HL-60 (cell line): ENCODE measurements at places on chromosomes 7 and 10.

- DNase-seq, result no peak
These were observed 533.4 kb downstream of the TCERG1L start for GRCh38 chr10:130778166-130778545.

DNA sequence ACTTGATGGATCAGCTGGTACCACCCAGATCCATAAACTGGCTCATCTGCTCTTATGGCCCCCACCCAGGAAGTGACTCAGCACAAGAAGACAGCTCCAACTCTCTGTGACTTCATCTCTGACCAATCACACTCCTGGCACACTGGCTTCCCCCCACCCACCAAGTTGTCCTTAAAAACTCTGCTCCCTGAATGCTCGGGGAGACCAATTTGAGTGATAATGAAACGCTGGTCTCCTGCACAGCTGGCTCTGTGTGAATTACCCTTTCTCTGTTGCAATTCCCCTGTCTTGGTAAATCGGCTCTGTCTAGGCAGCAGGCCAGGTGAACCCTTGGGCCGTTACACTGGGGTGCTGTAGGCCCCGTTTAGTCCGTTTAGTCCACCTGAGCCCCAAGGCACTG lies 23.4 kb upstream of the BNIP3 start:
- no peak for DNase-seq

DNA sequence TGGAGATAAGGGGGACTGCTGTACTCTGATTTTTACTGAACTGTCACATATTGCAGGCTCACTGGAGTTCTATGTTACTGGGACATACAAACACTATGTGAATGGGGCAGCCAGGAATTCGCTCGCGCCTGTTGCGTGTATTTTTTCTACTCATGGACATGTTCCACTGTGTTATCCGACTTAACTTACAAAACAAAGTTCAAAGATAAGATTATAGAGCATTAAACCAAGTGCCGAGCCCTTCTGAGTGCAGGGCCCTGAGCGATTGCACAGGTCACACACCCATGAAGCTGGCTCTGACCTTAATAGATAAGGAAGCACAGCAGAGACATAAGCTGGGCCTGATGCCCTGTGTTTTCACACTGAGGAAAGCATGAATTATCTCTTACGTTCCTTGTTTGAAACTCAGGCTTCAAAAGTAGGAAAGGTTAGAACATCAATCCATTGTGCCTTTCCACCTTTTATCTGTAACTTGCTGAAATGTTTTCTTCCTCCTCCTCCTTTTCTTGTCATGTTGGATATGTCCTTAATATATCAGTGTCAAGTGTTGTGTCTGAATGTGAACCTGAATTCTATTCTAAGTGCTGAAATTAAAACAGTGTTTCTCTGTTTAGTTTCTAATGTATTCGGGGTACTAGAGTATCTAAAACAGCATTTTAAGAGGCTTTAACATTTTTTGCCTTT lies 273.8 kb downstream of the AUTS2 start:
- no peak for DNase-seq

DNA sequence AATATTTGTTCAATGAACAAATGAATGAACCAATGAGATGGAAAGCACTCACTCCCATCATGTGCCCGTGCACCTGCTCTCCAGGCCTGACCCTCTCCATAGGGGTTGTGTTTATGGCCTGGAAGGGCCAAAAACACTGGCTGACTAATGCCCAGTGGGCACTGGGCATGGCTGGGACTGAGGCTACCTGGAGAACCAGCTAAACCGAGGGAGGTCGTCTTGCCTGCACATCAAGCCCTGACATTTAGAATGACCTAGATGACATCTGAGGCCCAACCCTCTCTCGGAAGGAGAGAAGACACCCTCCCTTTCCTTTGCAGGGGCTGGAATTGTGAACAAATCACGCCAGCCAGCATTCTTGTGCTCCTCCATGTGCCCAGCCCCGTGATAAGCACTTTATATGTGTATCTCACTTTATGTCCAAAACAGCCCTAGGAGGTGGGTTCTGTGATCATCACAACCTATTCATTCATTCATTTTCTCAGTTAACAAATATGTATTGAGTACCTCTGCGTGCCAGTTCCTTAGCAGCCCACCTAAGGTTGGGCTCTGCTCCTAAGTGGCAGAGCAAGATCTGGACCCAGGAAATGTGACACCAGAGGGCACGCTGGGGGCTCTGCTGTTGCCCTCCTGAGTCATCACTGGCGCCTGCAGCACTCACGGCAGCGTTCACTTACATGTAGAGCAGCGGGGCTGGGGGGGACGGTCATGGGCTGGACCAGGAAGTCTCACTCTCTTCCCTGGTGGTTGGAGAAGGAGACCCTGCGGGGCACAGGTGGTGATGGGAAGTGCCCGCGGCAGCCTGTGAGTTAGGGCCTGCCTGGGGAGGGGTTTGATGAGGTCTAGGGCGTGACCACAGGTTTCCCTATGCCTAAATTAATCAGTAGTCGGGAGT lies 52.0 kb downstream of the TSPAN15 start:
- DNase-seq, result no peak

GRCh38 chr7:142606081-142606480 lies 143.2 kb upstream of the PRSS1 start:
- no peak for DNase-seq

GRCh38 chr7:103551016-103551415 lies 105.0 kb upstream of the SLC26A5 start:
- DNase-seq, result no peak
